Left lung (tissue), 14 donors: ENCODE measurements at places on chromosomes 5 and 9. TPM values are rescaled to one million over a fixed set of nuclear protein-coding genes. Genes with fewer than 3 reads are reported as not detected.

ANKRD18A gene
- 4.4 TPM for polyA plus RNA-seq

ACOT12 gene
- polyA plus RNA-seq = 0.63 TPM

C9orf152 gene
- polyA plus RNA-seq = 7.9 TPM

CORO2A gene
- polyA plus RNA-seq = 8.1 TPM
